CD4-positive, alpha-beta T cell treated with Interleukin-10 for 1 hour (primary cell): ENCODE measurements at places on chromosomes 11 and 22.

GRCh38 chr11:120200677-120201076 lies 10.2 kb upstream of the OAF start:
- no peak for DNase-seq

- no peak for DNase-seq
Measured at GRCh38 chr11:58801302-58801701, 43.2 kb downstream of the GLYATL2 start.

- no peak for DNase-seq
Measured at GRCh38 chr11:27118949-27119348, 78.3 kb downstream of the BBOX1 start.

DNA sequence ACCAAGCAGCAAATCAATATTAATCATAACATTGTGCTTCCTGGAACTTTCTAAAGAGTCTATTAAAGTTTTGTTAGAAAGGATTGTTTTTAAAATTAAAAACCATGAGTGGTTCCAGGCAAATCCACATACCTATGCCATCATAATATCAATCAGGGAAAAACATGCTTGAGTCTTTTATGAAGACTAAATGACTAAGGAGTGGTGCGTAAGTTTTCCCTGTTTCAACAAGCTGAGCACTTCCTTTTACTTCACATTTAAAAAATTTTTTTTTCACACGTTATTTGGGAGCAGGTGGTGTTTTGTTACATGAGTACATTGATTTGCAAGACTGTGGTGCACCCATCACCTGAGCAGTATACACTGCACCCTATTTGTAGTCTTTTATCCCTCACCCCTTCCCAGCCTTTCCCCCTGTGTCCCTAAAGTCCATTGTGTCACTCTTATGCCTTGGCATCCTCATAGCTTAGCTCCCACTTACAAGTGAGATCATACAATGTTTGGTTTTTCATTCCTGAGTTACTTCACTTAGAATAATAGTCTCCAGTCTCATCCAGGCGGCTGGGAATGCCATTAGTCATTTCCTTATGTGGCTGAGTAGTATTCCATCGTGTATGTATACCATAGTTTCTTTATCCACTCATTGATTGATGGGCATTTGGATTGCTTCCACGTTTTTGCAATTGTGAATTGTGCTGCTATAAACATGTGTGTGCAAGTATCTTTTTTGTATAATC lies 1190.3 kb upstream of the RAG2 start:
- no peak for DNase-seq

- no peak for DNase-seq
Measured at GRCh38 chr11:128029219-128029722, 558.1 kb downstream of the ETS1 start.

DNA sequence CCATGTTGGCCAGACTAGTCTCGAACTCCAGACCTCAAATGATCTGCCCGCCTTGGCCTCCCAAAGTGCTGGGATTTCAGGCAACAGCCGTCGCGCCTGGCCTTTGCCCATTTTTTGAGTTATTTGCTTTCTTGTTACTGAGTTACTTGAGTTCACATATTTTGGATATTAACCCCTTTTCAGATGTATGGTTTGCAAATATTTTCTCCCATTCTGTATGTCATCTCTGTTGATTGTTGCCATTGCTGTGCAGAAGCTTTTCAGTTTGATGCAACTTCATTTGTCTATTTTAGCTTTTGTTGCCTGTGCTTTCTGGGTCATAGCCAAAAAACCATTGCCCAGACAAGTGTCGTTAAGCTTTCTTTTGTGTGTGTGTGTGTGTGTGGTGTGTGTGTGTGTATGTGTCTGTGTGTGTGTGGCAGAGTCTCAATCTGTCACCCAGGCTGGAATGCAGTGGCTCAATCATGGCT lies 6.8 kb downstream of the TSGA10IP start:
- DNase-seq: no peak

GRCh38 chr11:6681949-6682348 lies 1.2 kb downstream of the MRPL17 start:
- no peak for DNase-seq

- DNase-seq: no peak
Measured at GRCh38 chr11:105937331-105937730, 84.7 kb downstream of the MSANTD4 start.

GRCh38 chr22:47094861-47095330 lies 332.4 kb downstream of the TBC1D22A start:
- DNase-seq: no peak

- no peak for DNase-seq
Measured at GRCh38 chr22:32331236-32331917, 26.3 kb upstream of the RFPL3 start.

DNA sequence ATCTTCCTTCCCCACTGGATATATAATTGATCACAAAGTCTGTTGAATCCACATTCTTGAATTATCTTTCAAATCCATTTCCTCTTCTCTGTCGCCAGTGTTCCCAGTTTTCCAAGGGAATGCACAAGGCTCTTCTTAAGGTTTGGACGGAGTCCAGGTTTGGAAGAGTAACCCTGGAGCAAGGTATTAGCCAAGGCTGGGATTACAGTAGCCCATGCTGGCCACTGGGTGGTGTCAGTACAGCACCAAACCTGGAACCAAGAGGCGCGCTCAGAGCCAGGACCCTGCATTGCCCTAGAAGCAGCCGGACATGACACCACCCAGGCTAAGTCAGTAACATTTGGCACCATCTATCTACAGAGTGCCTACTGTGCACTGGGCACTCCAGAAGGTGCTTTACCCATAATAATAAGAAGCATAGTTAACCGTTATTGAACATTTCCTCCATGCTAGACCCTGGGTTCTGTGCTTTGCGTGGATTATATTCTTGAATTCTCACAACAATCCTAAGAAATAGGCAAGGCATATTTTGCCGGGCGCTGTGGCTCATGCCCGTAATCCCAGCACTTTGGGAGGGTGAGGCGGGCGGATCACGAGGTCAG lies 48.0 kb upstream of the CLPB start:
- peak; percentile 59 for DNase-seq

GRCh38 chr11:108121274-108122155 lies at the start of gene ACAT1:
ACAT1 (plus strand) TSS chr11:108121567; CDS start chr11:108121607, 40 bp downstream.
- peak; percentile 94 for DNase-seq

GRCh38 chr11:108338750-108339149 lies 115.9 kb downstream of the ATM start:
- no peak for DNase-seq

- no peak for DNase-seq
Measured at GRCh38 chr11:13336246-13336878, 58.8 kb downstream of the BMAL1 start.

DNA sequence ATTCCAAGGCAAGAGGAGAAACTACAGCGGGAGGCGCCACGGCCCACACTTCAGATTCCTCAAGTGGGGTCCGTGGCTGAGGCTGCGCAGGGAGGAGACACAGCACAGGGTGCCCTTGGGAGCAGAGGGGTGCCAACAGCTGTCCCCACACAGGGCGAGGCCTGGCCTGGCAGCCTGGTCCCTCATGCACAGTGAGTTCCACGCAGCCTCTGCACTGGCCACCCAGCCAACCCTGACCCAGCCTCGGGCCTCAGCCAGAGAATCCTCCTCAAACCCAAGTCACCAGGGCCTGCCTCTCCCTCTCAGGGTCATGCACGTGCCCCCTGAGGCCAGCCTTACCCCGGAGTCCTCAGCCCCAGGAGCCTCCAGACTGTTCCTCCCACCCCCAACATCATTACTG lies 22.4 kb upstream of the MOB2 start:
- no peak for DNase-seq
